ENCODE measurements at places on chromosomes 5 and 9. TPM values are rescaled to one million over a fixed set of nuclear protein-coding genes. Genes with fewer than 3 reads are reported as not detected.

Gene RAB24
- total RNA-seq: 23.9 TPM

Gene CDO1
- 36.1 TPM for total RNA-seq

Gene BARHL1
- not detected for total RNA-seq

Gene PCDHB9
- 0.72 TPM for total RNA-seq

Gene CDKN2A
- total RNA-seq: 11.5 TPM

Gene VLDLR
- total RNA-seq: 18.2 TPM

DNA sequence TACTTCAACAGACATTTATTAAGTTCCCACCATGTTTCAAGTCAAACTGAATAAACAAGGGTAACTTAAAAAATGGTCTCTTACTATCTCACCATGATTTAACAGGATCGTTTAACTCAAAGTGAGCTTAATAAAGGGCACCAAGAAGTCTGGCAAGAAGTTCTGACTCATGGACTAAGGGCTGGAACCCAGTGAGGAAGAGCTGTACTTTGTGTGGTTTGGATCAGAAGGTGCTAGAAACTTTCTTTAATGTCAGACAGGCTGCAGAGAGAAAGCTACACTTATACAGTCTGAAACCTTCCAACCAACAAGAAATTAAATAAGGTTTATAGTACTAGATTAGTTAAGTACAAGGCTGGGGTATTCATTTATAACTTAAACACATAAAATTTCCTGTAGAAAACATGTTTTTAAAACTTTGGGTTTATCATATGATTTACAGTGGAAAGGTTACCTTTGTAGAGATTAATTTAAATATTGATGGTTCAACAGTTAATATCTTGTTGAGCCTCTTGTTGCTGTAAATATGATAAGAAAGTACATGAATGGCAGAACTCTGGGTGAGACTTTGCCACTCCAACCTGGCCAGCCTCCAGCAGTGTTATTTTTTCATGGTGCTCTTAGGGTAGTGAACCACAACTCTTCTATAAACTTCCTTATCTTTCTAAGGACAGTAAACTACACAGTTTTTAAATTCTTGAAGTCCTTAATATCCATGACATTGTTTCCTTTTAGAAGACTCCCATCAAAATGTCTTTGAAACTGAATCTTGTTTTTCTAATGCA is 162.8 kb downstream of the MAN2A1 start:
- no peak for ATAC-seq

- no peak for ATAC-seq
These were observed 42.2 kb upstream of the FSD1L start for GRCh38 chr9:105405514-105406131.

DNA sequence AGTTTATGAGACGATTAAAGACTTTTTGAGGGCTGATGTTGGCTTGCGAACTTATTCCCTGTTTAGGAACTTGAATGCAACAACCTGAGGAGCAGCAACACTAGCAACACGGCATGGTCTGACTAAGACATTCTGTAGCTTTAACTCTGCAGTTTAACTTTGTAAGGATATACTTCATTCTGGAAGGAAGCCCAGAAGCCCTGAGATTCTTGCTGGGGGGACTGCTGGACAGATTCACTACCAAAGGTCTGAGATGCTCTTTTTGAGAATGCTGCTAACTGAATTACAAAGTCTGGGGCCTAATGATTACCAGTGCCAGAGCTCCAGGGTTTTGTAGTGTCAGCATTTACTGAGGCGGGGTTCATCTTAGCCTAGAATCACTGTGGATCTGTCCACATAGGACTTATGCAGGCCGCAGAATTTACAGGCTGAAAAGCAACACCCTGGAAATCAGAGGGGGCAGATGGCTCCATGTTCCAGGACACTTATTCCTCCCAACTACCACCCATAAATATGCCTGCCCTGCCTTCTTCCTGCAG is 537.1 kb upstream of the CDH18 start:
- no peak for ATAC-seq

GRCh38 chr9:93177676-93178075 is 6.3 kb upstream of the WNK2 start:
- ATAC-seq: peak; percentile 58

DNA sequence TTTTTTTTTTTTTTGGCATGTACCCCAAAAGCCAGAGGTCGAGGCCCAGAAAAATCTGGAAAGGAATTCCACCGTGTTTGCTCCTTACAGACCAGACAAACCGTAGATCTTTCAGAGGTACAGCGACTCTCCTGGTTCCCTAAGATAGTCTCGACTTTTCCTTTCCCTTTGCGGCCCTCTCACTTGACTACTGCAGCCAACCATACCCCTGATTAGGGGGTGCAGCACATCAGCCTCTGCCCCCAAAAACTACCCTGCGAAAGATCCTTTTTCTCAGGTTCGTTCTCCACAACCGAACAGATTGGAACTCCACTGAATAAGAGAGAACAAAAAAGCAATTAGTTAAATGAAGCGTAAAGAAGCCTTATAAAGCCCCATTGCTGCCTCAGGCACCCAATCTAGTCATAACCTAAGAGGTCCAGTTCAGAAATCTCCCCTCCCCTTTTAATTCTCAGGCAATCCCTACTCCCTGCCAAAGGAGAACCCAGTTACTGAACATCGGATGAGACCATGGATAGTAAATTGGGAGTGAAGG is 379 bp upstream of the TICAM2 start:
- peak; percentile 51 for ATAC-seq

DNA sequence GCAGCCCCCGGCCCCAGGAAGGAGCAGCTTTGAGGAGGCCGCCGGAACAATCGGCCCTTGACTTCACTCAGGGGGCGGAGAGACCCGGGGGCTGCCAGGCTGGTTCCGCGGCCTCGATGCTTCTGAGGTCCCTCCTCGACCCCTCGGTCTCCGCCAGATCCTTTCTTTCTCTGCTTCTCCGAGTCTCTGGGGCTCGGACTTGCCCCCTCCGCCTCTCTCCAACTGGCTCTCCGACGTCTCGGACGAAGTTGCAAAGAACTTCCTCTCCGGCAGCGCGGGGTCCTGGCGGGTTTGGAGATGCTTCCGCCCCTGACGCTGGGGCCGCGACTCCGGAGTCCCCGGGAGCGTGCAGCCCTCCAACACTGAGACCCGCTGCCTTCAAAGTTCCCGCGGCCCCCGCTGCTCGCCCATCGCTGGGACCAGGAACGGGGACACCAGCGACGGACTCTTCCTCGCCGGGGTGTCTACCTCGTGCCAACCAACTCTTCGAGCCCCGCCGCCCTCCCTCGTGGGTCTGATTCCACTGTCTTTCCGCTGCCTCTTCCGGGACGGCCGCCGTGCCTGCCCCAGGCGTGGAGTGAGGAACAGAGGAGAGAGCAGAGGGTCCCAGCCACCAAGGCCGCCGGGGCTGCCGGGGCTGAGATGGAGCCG is 7.0 kb downstream of the PAX5 start:
- ATAC-seq: no peak

GRCh38 chr5:148817606-148818005 is 8.8 kb upstream of the ADRB2 start:
- ATAC-seq: no peak

DNA sequence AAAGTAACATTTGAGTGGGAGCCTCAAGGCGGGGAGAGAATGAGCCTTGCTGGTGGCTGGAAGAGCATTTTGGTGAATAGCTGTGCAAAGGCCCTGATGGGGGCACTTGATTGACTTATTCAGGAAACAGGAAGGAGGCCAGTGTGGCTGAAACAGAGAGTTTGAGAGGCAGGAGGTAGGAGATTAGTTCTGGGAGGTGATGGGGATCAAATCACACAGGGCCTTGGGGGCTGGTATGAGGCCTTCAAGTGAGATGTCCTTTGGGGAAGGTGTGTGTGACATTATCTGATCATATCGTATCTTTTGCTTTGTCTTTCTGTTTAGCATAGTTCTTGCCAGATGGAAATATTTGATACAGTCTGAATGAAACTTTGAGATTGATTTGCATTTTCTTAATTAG is 172.3 kb downstream of the TENT4A start:
- no peak for ATAC-seq

- ATAC-seq: peak; percentile 39
These were observed 36.2 kb downstream of the SH3PXD2B start for GRCh38 chr5:172417983-172418630.

DNA sequence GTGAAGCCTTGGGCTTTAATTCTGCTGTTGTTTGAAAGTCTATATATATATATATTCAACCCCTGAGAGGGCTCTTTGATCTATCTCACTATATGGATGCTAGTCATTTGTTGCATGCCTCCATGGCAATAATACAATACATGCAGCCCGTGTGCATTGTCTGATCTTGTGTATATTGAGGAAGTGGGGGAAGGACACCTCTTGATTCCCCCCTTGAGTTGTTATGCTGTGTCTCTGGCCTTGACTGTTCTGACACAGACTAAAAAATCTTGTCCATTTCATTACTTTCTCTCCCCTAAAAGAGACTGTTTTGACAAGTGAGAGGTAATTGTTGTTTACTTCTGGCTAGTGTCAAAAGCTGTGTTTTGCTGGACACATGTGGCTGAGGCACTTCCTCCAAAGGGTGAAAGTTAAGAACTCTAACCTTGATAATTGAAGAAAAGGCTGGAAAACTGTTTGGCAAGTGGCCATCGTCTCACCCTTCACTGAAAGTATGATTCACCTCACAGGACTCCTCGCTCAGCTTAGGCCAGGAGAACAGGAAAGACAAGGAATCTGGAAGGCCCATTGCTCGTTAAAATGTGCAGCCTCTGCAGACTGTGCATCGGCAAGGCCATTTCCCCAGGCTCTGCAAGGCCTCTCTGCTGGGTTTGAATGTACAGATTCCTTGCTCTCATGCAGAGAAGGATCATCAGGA is 304.0 kb downstream of the PRELID2 start:
- ATAC-seq: peak; percentile 28

- no peak for ATAC-seq
These were observed 34.1 kb upstream of the UNC5A start for GRCh38 chr5:176776141-176776865.

GRCh38 chr9:137412431-137412830 is 10.5 kb downstream of the EXD3 start:
- no peak for ATAC-seq

DNA sequence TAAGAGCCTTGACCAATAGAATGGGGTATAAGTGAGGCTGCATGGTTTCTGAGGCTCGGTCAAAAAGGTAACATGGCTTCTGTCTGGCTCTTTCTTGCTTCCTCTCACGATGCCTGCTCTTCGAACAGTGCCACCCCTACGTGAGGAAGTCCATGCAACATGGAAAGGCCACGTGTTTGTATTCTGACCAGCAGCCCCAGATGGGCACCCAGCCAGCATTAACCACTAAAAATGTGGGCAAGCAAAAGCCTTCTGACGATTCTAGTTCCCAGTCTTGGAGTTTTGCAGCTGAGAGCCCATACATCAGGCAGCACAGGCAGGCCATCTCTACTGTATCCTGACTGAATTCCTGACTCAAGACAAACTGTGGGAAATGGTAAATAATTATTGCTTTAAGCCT is 24.2 kb upstream of the NREP start:
- ATAC-seq: no peak

DNA sequence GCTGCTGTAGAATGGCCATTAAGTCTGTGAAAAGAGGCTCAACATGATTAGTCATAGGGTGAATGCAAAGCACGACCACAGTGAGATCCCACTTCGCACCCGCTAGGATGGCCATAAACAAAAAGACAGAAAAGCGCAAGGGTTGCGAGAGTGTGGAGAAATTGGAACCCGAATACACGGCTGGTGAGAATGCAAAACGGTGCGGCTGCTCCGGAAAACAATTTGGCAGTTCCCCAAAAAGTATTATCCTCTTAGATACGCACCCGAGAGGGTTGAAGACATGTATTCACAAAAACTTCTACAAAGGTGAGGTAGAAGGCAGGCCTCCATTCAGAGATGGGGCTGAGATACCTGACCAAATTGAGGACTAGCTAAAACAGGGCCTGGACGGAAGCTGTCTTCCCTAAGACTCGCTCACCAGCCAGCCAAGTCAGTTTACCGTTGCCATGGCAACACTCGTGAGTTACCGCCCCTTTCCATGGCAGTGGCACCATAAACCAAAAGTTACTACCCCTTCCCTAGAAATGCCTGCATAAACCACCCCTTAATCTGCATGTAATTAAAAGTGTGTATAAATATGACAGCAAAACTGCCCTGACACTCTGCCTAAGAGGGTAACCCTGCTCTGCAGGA is 726 bp upstream of the PSMB7 start:
- no peak for ATAC-seq

- ATAC-seq: peak; percentile 48
These were observed 232.9 kb downstream of the ARRDC3 start for GRCh38 chr5:91150234-91150633.

GRCh38 chr5:139982157-139982974 is 60.7 kb downstream of the NRG2 start:
- ATAC-seq: peak; percentile 35

GRCh38 chr5:149403923-149404745 is 25.0 kb upstream of the IL17B start:
- ATAC-seq: no peak

- no peak for ATAC-seq
These were observed 324.5 kb downstream of the ARHGEF28 start for GRCh38 chr5:73950441-73950873.

DNA sequence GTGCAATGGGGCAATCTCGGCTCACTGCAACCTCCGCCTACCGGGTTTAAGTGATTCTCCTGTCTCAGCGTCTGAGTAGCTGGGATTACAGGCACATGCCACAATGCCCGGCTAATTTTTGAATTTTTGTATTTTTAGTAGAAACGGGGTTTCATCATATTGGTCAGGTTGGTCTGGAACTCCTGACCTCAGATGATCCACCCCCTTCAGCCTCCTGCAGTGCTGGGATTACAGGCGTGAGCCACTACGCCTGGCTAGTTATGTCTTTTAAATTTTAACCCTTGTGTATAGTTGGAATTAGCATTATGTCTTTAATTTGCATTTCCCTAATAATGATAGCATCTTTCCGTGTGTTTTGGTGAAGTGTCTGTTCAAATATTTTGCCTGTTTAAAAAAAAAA is 11.5 kb downstream of the GPBP1 start:
- no peak for ATAC-seq

DNA sequence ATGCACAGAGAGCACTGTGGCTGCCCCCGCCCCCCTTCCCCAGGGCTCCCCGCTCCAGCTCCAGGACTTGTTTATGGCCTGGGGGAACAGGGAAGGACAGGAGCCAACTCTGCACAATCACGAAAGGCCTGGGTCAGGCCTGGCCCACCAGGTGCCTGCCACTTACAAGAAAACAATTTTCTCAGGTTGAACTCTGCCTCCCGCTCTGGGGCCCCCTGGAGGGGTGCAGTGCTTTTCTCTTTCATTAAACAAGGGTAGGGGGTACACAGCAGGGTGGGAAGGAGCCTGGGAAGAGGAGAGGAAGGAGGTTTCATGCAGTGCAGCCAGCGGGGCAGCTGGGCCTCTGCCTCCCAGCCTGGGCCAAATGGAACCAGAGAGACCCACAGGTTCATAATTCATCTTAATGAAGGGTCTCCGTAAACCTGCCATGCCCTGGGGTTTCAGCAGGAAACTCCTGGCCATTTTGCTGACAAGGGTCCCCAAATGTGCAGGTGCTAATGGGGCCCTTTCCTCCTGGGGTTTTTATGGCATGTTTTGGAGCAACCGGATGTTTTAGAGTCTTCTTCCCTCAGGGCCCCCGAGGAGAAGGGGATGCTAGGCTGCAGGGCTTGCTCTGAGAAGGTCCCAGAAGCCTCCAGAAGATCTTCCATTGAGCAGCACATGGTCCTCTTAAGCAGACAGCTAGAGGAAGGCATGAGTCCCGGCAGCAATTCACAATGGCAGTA is 219.8 kb downstream of the SLIT3 start:
- ATAC-seq: no peak

GRCh38 chr9:19201899-19202891 is 28.3 kb upstream of the DENND4C start:
- ATAC-seq: no peak
